CD4-positive, alpha-beta T cell treated with Interleukin-17A for 4 hours (primary cell): ENCODE measurements at places on chromosomes 2 and 18.

DNA sequence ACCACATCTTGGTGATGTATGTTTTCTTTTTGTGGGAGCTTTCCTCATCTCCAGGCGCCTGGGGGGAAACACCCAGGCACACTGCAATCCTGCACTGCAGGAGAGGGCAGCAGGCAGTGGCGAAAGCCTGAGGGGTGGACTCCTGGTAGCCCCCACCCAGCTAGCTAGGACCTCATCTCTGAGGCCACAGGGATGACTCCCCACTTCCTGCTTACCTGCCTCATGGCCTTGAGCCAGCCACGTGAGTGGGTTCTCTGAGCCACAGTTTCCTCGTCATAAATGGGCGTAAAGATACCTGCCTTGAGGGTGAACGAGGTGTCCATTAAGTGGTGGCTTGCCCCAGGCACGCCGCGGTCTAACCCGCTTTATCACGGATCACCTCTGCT lies 19.1 kb downstream of the TRAF3IP1 start:
- no peak for DNase-seq

DNA sequence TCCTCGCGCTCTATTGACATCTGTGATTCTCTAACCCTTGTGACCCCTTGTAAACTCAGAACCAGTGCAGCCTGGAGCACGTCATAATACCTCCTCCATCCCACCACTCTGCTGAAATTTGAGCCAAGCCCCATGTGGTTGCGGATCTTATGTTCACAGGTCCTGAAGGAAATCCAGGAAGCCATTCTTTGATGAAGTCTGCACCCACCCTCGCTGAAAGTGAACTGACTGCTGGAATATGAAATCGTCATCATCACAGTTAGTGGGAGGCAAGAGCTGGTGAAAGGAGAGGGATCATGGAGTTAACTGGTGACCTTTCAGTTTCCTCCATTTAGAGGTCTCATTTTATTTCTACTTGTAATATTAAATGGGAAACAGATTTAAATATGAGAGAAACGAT lies 21.6 kb downstream of the ZEB2 start:
- no peak for DNase-seq

DNA sequence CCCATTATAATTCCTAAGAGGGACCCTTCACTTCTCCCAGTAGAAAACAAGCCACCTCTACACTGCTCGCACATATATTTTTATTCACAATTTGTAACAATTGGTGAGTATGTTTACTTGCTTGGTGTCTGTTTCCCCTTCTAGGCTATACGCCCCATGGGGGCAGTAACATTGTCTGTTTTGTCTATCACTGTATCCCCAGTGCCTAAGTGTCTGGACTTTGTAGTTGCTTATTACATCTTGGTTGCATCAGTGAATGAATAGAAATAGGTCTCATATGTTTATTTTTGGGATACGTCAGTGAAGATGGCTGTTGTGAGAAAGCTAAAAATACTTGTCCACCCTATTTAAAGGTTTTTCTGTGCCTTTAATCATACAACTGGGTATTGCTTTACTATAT lies 87.4 kb upstream of the ITGB6 start:
- no peak for DNase-seq

GRCh38 chr2:151851761-151852160 lies 23.5 kb upstream of the ARL5A start:
- no peak for DNase-seq

DNA sequence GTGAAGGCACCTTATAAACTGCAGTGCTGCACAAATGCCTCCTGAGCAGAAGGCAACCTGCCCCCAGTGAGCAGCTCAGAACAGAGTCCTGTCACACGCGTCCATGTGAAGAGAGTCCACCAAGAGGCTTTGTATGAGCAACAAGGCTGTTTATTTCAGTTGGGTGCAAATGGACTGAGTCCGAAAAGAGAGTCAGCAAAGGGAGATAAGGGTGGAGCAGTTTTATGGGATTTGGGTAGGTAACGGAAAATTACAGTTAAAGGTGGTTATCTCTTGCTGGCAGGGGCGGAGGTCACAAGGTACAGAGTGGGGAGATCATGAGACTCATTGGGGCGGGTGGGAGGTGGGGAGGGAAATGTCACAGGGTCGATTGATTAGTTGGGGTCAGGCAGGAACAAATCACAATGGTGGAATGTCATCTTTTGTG lies 53.4 kb upstream of the RALBP1 start:
- no peak for DNase-seq

DNA sequence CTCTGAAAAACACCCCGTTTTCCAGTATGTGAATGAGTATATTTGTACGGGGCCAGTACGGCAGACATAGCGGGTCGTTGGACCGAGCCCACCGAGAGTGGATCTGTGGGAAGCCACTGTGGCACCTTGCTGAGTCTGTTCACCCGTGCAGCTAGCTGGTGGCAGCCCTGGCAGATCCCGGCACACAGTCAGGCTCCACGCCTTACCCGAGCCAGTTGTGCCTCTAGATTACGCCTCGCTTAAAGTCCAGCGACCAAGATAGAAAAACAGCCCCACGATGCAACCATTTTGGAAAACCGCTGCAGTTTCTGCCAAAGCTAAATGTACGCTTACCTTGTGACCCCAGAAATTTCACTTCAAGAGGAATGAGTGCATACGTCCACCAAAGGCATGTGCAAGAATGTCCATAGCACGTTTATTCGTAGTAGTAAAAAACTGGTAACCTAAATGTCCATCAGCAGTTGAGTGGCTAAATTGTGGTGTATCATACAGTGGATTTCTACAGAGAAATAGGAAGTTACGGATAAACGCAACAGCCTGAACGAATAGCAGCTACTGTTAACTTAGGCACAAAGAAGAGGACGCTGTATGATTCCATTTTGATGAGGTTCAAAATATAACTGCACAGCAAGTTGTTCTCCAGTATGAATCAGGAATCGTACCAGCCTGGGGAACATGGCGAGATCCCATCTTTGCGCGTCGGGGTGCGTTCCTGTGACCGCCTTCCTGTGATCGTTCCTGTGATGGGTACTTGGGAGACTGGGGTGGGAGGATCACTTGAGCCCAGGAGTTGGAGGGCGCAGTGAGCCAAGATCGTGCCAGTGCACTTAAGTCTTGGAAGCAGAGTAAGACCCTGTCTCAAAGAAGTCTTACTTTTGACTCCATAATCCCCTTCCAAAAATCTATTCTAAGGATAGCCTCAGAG lies 688 bp upstream of the WDR33 start:
- no peak for DNase-seq

GRCh38 chr2:58973811-58974281 lies 732.7 kb upstream of the FANCL start:
- no peak for DNase-seq

DNA sequence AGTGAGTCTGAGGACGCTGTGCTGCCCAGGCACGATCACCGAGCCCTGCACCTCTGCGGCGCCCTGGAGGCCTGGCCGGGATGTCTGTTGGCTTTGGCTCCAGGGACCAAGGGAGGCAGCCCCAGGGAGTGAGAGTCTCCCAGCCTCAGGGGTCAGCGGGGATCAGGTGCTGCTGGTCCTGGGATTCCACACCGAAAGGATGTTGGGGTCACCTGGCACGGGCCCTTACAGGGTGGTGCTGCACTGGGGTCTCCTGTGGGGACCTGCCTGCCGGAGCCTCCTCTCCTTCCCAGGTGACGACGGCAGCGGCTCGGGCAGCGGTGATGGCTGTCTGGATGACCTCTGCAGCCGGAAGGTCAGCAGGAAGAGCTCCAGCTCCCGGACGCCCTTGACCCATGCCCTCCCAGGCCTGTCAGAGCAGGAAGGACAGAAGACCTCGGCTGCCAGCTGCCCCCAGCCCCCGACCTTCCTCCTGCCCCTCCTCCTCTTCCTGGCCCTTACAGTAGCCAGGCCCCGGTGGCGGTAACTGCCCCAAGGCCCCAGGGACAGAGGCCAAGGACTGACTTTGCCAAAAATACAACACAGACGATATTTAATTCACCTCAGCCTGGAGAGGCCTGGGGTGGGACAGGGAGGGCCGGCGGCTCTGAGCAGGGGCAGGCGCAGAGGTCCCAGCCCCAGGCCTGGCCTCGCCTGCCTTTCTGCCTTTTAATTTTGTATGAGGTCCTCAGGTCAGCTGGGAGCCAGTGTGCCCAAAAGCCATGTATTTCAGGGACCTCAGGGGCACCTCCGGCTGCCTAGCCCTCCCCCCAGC lies 30.5 kb downstream of the GPC1 start:
- DNase-seq, result no peak

DNA sequence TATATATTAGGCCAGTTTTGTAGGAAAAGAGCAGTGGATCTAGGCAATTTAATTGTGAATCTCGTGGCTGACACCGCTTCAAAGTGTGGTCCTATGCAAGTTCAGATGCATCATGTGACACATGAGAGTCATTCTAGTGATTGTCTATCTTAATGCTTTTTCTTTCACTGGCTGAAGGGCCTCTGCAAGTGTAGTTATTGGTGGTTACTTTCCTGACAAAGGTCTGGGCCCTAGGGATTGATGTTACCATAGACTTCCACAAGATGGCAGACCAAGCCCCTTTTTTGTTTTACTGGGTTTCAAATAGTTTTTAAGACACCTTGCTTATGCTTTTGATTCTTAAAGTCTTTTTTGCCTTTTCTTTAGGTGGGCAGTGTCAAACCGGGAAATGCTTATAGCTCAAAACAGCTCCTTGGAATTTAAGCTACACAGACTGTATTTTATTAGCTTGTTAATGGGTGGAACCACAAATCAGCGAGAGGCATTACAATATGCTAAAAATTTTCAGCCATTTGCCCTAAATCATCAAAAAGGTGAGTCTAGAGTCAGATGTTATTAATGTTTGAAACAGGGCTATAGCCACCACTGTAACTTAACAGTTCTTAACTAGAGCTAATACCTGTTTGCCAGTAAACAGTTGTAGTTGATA lies 25.9 kb downstream of the CD8A start:
- DNase-seq, result peak; percentile 21

DNA sequence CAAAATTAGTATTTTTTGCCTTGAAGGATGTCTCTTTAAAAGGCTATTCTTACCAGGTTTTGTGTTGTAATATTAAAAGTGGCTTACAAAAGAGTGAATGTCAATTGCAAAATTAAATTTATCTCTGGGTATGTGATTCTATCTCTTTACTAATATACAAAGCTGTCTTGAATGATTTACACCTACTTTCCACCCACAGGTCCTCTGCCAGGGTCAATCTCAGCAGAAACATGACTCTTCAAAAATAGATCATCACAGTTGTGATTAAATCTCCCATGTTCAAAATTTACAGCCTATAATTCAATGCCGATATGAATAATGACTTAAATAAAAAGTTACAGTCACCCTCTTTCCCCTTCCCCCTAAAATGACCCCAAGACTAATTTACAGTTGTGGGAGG lies 78.8 kb downstream of the SLC8A1 start:
- no peak for DNase-seq

DNA sequence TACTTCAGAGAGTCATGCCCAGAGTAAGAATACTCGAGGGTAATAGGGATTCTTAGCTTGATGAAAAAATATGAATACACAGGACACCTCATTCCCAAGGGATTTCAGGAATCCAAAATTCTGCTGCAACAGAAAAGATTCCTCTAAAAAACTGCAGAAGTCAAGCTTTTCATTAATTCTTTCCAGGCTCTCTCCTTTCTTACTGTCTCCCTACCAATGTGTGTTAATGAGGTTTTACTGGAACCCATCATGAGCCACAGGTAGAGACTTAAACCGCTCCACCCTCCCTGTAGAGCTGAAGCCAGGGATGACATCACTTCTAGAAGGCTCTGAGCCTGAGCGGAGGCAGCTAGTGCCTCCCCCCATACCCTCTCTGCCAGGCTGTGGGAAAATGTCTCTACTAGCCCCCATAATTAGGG lies 3.4 kb downstream of the SDC1 start:
- DNase-seq, result no peak

DNA sequence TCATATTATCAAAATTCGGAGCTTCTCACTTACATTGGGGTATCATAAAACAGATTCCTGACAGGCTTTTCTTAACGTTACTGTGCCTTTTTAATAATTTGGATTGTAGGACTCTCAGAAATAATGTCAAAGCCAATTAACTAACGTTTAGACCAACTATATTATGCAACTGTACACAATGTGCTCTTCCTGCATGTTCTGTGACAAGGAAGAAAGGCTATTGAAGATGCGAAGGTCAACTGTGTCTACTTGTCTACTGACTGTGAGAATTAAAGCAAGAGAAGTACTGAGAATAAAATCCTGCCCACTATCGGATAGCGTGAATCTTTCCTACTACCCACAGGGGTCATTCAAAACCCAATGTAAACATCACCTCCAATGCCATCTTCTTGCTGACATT lies 393.0 kb downstream of the NBAS start:
- DNase-seq, result no peak

- DNase-seq, result no peak
Observed at GRCh38 chr2:205361272-205361671, 321.0 kb upstream of the NRP2 start.

DNA sequence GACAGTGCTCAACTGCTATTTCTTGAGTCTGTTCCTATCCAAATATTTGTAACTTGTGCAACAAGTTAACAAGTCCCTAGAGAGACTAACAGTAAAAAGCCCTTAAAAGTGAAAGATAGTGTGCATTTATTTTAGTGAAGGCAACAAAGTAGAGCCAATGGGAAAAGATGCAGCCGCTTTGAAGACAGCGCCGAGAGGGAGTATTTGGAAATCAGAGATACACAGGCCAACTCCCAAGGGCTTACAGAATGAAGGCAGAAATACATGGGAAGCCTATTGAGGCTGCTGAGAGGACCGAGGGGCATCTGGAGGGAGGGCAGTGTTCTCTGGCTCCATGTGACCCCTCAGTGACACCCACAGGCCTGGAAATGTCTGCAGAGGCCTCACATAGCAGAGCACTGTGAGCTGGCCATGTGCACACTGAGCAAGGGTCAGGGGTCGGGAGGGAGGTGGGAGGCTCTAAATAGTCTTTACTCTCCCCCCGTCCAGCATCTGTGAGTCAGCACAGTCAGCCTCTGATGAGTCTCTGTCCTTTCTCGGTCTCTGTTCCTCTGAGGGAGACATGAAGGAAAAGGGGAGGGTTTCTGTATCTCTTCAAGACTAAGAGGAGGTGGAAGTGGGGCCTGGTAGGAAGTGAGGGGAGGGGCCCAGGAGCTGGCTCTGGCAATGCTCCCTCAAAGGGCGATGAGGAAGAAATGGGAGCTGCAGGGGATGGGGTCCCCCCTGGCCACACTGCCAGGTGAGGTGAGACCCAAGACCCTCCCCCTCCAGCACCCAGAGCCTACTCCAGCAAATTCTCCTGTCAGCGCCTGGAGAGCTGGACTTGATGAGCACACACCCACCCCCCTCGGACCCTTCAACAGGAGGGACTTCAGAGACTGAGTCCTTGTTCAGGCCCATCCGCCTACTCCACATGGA lies 133.6 kb downstream of the SP3 start:
- no peak for DNase-seq

DNA sequence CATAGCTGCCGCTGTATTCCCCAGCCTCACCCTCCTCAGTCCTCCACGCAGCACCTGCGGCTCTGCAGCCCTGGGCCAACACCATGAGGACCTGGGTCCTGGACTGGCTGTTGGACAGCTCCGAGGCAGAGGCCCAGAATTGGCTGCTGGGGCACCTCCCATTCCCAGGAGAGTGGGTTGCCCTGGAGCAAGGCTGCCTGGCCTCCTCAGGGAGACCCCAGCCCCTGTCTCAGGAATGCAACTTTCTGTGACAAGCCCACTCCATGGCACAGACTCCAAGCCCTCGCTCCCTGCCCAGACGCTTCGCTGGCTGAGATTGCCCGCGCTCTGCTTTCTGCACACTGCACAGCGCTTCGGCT lies 33.0 kb downstream of the CYP26B1 start:
- no peak for DNase-seq
